Memory B cell (primary cell): ENCODE measurements at places on chromosomes 6 and 20.
A peak's percentile ranks its signal among the peaks of the same experiment; 100 is the strongest.

GRCh38 chr20:44151621-44152416, 35.2 kb downstream of the JPH2 start:
- DNase-seq: no peak

- no peak for DNase-seq
Observed at GRCh38 chr6:5986861-5987260, 19.9 kb downstream of the NRN1 start.

DNA sequence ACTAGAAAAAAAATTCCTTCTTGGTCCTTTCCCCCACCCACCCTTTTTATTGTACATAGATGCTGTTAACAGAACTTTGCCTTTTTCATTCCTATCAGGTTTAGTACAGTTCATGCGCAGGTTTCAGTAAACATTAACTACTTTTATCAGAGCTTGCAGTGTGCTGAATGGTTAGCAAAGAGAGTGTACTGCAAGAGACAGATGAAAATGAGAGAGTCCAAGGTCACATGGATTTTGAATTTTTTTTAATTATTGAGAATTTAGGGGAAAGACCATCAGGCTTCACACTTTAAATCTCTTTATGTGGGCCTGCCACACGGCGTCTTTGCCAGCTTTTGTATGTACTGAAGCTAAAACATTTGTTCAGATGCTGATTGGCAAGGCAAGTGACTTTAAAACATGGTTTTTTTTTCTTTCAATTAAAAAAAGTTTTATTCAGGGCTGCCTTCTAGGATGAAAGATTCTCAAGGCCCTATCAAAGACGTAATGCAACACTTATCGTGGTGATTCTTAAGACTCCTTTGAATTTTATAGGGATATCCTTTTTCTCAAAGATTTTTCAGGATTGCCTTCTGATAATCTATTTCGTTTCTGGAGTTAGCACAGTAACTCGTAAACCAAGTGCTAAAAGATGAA, 32.2 kb downstream of the RREB1 start:
- DNase-seq: no peak

- no peak for DNase-seq
Observed at GRCh38 chr6:46563924-46564323, 72.7 kb upstream of the RCAN2 start.

DNA sequence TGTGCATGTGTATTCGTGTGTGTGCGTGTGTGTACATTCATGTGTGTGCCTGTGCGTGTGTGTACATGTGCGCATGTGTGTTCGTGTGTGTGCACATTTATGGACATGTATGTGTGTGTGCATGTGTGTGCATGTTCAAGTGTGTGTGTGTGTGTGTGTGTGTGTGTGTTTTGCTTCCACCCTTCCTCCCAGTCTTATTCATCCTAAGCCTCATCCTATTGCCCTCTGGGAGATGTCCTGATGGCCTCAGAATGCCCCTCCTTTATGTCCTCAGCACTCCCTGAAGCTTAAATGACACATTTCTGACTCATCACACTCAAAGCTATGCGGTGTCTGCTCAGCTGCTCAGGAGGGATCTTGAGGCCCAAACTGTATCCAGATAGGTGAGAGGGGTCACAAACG, 76.6 kb upstream of the CCDC167 start:
- DNase-seq: no peak

GRCh38 chr6:11798096-11798495, 19.5 kb upstream of the ADTRP start:
- DNase-seq: no peak

DNA sequence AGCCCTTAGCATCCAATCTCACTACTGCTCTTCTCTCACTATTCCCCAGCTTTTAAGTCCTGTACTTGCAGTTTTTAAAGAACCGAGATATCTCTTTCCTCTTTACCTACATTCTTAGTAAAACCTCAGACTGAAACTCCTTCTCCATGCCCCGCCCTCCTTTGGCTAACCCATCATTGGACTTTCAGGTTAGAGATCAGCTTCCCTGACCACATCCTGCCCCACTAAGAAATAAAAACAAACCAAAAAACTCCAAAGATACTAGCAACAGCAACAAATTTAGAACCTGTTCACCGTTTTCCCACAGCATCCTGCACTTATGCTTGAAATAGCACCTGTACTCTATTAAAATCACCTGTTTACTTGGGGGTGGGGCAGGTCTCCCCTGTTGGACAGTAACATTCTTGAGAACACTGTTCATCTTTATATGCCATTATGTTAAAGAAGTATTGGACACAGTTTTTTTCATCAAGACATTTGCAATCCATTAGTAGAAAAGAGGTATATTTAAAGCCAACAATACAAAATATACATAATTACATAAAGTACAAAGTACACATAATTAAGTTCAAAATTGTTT, 16.3 kb upstream of the SMAP1 start:
- DNase-seq: no peak

- DNase-seq: no peak
Observed at GRCh38 chr20:16514140-16514539, 59.1 kb downstream of the KIF16B start.

DNA sequence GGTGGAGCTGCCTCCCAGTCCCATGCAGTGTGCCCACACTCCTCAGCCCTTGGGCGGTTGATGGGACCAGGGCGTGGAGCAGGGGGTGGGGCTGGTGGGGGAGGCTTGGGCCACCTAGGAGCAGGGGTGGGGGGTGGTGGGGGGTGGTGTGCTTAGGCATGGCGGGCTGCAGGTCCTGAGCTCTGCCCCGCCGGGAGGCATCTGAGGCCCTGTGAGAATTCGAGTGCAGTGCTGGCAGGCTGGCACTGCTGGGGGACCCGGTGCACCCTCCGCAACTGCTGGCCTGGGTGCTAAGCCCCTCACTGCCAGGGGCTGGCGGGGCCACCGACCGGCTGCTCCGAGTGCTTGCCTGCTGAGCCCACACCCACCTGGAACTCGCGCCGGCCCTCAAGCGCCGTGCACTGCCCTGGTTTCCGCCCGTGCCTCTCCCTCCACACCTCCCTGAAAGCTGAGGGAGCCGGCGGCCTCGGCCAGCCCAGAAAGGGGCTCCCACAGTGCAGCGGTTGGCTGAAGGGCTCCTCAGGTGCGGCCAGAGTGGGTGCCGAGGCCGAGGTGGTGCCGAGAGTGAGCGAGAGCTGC, 59.6 kb upstream of the PRL start:
- no peak for DNase-seq

DNA sequence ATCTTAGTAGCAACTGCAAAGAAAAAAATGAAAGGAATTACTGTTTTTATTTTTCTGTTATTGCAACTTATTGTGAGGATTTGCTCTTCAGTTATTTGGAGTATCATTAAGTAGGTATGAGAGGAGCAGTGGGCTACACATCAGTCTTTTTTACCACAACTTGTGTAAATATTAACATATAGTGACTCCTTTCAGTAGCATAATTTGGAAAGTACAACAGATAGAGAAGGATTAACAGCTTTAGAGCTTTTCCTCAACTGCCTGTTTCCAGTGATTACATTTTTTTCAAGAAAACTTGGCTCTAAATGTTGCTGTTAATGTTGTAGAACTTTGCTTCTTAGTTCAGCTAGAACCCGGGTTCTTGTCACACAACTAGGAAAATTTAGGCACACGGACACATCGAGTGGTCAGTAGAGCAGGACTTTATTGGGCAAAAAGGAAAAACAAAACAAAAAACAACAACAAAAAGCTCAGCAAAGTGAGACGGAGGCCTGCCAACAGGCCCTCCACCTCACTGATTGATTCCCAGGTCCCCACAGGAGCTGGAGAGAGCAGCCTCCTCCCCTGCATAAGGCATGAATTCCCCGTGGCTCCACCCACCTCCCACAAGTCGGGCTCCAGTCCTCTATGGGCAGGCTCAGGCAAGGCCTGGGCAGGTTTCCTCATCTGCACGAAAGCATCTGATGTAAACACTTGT, 75.1 kb downstream of the ADGRG6 start:
- DNase-seq: no peak

DNA sequence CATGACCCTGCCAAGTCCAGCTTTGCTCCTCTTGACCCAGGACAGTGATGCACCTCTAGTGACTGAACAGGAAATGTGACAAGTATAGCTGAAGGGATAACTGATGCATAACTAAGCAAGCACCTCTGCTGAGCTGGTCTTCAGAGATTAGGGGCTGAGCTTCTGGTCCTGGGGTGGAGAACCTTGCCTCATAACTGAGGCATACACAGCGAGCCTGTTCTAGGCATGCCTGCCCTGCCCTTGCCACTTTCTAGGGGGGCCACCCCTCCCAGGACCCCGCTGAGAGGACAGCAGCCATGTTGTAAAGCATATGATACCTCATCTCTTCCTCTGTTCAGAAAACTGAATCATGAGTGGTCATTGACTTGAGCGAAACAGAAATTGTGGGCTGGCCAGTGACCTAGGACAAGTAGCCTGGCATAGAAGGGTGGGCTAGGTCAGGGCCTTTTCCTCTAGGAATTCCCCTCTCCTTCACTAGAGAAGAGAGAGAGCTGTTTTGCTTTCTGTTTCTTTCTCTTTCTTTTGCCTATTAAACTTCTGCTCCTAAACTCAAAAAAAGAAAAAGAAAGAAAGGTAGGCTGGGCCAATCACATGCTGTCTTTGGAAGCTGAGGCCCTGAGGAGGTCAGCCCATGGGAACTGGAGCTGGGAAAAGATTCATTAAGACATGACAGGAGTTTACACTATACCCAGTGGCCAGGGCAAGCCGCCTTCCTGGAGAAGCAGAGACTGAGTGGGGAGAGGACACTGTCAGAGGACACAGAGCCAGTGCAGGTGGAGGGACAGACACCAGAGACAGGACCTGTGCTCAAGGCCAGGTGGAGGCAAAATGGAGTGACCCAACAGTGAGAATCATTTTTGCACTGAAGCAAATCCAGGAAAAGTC, 23.1 kb downstream of the ALDH5A1 start:
- peak; percentile 24 for DNase-seq

DNA sequence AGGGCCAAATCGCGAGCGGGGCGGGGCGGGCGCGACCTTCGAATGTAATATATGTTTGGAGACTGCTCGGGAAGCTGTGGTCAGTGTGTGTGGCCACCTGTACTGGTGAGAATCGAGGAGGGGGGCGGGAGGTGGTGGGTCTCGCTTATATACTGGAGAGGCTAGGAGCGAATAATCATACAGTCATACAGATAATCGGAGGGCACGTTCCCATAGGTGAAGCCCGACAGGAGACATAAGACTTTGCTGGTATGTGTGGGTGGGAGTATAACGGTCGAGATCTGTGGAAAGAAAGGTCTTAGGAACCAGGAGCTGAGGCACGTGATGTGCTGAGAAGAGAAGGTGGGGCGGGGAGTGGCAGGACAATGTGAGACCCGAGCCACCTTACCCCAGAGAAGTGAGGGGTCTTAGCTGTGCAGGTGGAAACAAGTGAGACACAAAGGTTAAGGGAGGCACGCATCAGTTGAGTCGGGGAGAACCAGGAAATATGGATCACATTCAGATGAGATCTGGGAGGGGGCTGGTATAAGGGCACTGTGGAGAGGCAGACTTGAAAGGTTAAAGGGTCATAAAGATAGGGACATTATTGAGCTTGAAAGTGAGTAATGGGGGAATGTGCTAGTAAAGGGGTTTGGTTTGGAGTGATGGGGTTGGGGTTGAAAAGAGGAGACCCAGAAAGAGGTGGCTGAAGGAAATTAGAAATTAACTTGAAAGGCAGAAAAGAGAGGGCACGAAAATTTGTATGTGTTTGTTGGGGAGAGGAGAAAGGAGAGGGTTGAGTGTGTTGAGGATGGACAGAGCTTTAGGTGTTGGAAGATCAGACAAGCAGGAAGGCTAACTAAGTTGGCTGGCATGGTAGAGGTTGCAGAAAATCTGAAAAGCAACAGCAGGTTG, 589 bp downstream of the RNF5 start:
- no peak for DNase-seq

GRCh38 chr6:154347981-154348380, 8.6 kb downstream of the IPCEF1 start:
- DNase-seq: no peak
